ENCODE measurements at places on chromosomes 2 and 18. TPM values are rescaled to one million over a fixed set of nuclear protein-coding genes. Genes with fewer than 3 reads are reported as not detected.

DNA sequence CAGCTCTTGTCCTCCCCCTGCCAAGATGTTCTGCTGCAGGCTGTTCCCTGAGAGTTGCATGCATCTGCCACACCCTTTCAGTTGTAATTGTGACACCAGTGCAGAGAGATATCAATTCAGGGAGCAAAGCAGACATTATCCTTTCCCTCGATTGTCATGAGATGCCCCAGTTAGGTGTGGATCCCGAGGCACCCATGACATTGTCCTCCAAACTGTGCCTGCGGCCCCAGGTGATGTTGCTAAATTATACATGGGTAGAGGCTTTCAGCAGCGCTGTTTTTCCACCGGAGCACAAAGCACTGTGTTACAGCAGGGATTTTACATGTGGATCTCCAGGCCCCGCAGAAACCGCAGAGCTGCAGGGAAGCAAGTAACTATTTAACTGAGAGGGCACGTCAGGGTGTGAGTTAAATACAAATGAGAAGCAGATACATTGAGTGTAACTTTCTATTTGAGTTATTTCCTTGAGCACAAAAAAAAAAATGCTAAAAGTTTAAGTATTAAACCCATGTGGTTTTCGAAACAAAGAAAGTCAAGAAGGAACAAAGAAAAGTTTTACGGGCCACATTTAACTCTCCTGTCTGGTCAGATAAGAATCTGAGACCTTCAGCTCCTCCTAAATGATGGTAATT is 90.3 kb upstream of the BCL2L11 start:
- H3K4me1 ChIP-seq = no peaks in the 10 kb centered on the region
- no peak overlapping the region for H3K4me3 ChIP-seq
- H3K27ac ChIP-seq = no peak overlapping the region
- peaks cover 25% of the 10 kb centered on the region for H3K27me3 ChIP-seq

DNA sequence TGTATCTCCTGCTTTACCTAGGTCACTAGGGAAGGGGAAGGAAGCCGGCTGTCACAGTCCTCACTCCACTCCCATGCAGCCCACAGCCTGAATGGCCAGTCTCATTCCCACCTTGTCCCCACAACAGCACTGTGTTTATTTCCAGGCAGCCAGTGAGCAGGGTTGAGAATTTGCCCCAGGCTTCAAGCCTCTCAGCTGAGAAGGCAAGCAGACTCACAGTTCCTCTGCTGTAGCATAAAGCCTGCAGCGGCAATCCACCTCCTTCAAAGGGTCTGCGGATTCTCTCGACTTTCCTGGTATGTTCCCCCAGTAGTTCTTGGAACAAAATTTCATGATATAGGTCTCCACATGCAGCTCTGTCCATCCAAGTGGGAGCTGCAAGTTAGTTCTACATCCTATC is 262.9 kb upstream of the GULP1 start:
- no peaks in the 10 kb centered on the region for H3K36me3 ChIP-seq
- H3K4me3 ChIP-seq = no peak overlapping the region
- H3K27me3 ChIP-seq = no peaks in the 10 kb centered on the region

GRCh38 chr2:18445433-18446320 is 114.8 kb downstream of the RDH14 start:
- H3K27me3 ChIP-seq = no peaks in the 10 kb centered on the region
- no peaks in the 10 kb centered on the region for H3K4me1 ChIP-seq
- DNase-seq = no peak
- H3K4me3 ChIP-seq = no peak overlapping the region
- no peaks in the 10 kb centered on the region for H3K36me3 ChIP-seq
- no peak overlapping the region for H3K27ac ChIP-seq

DNA sequence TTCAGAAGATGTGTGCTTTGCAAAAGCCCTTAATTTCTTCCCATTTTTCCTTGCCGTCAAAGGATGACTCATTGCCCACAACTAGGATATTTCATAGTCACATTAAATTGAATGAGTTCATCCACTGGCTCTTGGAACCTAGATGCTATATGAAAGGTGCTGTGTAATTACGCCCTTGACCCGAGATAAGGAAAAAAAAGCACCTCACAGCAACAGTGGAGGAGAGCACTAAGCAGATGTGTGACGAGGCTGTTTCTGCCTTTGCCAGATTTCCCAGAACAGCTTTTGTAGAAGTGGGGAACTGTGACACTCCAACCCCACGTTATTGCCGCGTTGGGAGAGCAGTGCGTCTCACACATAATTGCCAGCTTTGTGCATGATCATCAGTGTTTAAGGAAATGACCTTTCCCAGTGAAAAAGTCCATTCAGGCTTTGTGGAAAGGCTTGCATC is 33.3 kb upstream of the TMEM87B start:
- H3K36me3 ChIP-seq = no peaks in the 10 kb centered on the region
- no peak overlapping the region for H3K4me3 ChIP-seq
- H3K4me1 ChIP-seq = peaks cover 13% of the 10 kb centered on the region
- H3K27ac ChIP-seq = peak overlapping the region; percentile 24
- no peaks in the 10 kb centered on the region for H3K27me3 ChIP-seq

DNA sequence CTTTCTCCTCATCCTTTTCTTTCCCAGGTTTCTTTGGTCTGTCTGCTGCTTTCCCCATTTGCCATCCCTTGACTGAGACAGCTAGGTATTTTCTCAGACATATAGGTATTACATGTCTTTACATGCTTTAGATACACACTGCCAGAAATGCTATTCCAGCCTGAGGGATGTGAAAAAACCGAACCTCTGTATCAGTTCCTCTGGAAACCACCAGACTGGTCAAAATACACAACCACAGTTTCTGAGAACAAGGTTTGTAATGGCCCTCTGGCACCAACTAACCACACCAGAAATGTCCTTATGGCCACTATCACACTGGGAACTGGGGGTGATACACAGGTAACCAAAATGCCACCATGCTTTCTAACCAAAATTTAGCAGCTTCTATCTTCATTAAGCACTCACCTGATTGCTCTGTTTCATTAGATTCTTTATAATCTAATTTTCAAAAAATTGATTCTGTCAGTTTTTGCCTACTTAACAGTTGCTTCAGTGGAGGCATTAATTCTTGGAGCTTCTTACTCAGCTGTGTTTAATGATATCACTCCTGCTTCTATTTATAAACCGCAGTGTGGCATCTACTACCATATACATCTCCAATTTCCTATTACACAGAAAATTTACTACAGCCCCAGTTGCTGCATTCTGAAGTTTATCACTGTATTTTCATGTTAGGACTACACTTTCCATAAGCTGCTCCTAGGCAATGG is 243.5 kb downstream of the WDPCP start:
- no peak overlapping the region for H3K4me3 ChIP-seq
- H3K4me1 ChIP-seq = no peaks in the 10 kb centered on the region
- DNase-seq = no peak
- no peaks in the 10 kb centered on the region for H3K36me3 ChIP-seq
- H3K27ac ChIP-seq = no peak overlapping the region
- H3K27me3 ChIP-seq = no peaks in the 10 kb centered on the region

DNA sequence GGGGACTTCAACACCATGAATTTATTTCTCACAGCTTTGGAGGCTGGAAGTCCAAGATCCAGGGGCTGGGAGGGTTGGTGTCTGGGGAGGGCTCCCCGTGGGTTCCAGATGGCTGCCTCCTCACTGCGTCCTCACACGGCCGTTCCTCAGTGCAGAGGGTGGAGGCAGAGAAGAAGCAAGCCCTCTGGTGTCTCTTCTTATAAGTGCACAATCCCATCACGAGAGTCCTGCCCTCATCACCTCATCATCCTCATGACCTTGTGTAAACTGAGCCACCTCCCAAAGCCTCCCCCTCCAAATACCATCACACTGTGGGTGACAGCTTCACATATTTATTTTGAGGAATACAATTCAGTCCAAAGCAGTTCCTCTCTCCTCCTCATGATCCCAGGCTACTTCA is 26.3 kb downstream of the TMEM163 start:
- H3K4me3 ChIP-seq = no peak overlapping the region
- H3K27ac ChIP-seq = no peak overlapping the region
- H3K36me3 ChIP-seq = no peaks in the 10 kb centered on the region
- peaks cover 2% of the 10 kb centered on the region for H3K27me3 ChIP-seq

GRCh38 chr2:148110184-148110583 is 89.3 kb downstream of the MBD5 start:
- H3K27me3 ChIP-seq = no peaks in the 10 kb centered on the region
- DNase-seq = no peak
- H3K36me3 ChIP-seq = no peaks in the 10 kb centered on the region
- H3K4me3 ChIP-seq = no peak overlapping the region
- H3K4me1 ChIP-seq = no peaks in the 10 kb centered on the region

GRCh38 chr2:95042472-95043271 is 17.2 kb downstream of the MAL start:
- no peak overlapping the region for H3K4me3 ChIP-seq
- no peaks in the 10 kb centered on the region for H3K4me1 ChIP-seq
- DNase-seq = no peak
- H3K27me3 ChIP-seq = peaks cover 6% of the 10 kb centered on the region
- no peak overlapping the region for H3K27ac ChIP-seq
- H3K36me3 ChIP-seq = no peaks in the 10 kb centered on the region

DNA sequence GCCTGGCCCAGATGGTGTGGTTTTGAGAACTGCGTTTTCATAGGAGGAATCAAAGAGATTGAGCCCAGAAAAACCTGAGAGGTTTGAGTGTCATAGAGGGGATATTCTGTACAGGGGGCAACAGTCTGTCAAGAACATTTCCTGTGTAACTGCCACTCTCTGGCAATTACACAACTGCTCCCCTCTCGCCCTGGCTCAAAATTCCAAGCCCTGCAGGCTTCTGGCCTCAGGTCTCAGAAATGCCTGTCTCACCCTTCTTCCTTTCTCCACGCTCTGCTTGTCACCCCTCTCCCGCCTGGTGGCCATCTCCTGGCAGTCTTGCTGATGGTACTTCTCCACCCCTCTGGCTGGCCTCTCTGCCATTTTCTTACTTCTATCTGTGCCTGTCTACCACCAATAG is 4.0 kb downstream of the VAMP5 start:
- peaks cover 43% of the 10 kb centered on the region for H3K4me1 ChIP-seq
- H3K27me3 ChIP-seq = no peaks in the 10 kb centered on the region
- peaks cover 13% of the 10 kb centered on the region for H3K36me3 ChIP-seq
- H3K4me3 ChIP-seq = no peak overlapping the region
- H3K27ac ChIP-seq = no peak overlapping the region

- DNase-seq = no peak
- H3K36me3 ChIP-seq = peaks cover 82% of the 10 kb centered on the region
- no peak overlapping the region for H3K27ac ChIP-seq
- H3K4me3 ChIP-seq = no peak overlapping the region
- no peaks in the 10 kb centered on the region for H3K27me3 ChIP-seq
- H3K4me1 ChIP-seq = no peaks in the 10 kb centered on the region
Observed at GRCh38 chr2:181916726-181917718, 25.5 kb downstream of the ITPRID2 start.

DNA sequence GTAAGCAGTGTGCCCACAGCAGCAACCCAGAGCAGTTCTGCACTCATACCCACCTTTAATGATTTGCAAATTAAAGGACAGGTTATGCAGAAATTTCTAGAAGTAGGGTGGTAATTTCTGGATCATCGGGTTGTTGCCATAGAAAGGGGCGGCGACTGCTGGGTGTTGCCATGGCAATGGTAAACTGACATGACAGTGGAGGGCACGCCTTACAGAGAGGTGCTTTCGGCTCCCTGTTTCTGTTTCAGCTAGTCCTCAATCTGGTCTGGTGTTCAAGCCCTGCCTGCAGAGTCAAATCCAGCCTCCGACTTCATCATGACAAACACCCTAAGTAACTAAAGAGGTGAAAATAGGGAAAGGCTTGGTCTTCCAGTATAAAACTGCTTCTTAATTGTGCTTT is 667.7 kb downstream of the SOCS6 start:
- H3K27me3 ChIP-seq = no peaks in the 10 kb centered on the region
- DNase-seq = no peak
- no peaks in the 10 kb centered on the region for H3K36me3 ChIP-seq
- H3K4me3 ChIP-seq = no peak overlapping the region
- H3K27ac ChIP-seq = no peak overlapping the region
- no peaks in the 10 kb centered on the region for H3K4me1 ChIP-seq

- H3K36me3 ChIP-seq = no peaks in the 10 kb centered on the region
- no peaks in the 10 kb centered on the region for H3K4me1 ChIP-seq
- H3K4me3 ChIP-seq = no peak overlapping the region
- peaks cover 2% of the 10 kb centered on the region for H3K27me3 ChIP-seq
- no peak overlapping the region for H3K27ac ChIP-seq
- no peak for DNase-seq
Observed at GRCh38 chr2:15040429-15041084, 408.0 kb downstream of the LRATD1 start.

DNA sequence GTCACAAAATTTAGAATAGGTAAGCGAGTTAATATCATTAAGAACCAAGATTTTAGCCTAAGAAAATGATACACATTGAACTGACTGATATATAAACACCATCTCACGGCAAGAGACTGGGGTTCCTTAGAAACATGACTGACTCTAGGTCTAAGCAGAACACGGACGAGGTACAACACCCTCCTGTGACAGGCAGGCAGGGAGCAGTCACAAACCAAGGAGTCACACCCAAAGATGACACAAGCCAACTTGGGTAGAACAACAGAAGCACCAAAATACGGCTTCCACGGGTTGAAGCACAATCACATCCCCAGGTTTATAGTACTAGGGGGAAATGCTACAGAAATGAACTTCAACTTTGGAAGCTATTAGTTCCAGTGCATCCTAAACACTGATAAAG is 24.3 kb downstream of the HDLBP start:
- no peak overlapping the region for H3K4me3 ChIP-seq
- H3K36me3 ChIP-seq = peaks cover 21% of the 10 kb centered on the region
- H3K27me3 ChIP-seq = no peaks in the 10 kb centered on the region
- no peaks in the 10 kb centered on the region for H3K4me1 ChIP-seq
- H3K27ac ChIP-seq = no peak overlapping the region
- no peak for DNase-seq

GRCh38 chr2:118223992-118224894 is 136.0 kb downstream of the INSIG2 start:
- H3K36me3 ChIP-seq = no peaks in the 10 kb centered on the region
- H3K27ac ChIP-seq = no peak overlapping the region
- DNase-seq = no peak
- no peaks in the 10 kb centered on the region for H3K4me1 ChIP-seq

GRCh38 chr18:75247611-75248421 is 37.2 kb downstream of the TSHZ1 start:
- no peaks in the 10 kb centered on the region for H3K36me3 ChIP-seq
- H3K4me3 ChIP-seq = no peak overlapping the region
- peaks cover 11% of the 10 kb centered on the region for H3K4me1 ChIP-seq
- no peak for DNase-seq
- no peak overlapping the region for H3K27ac ChIP-seq

GRCh38 chr2:240187989-240188590 is 47.6 kb upstream of the OTOS start:
- no peak for DNase-seq
- H3K36me3 ChIP-seq = no peaks in the 10 kb centered on the region
- H3K4me1 ChIP-seq = no peaks in the 10 kb centered on the region
- peaks cover 37% of the 10 kb centered on the region for H3K27me3 ChIP-seq
- H3K27ac ChIP-seq = no peak overlapping the region

GRCh38 chr2:48356701-48357325 is 173.1 kb upstream of the STON1 start:
- peaks cover 10% of the 10 kb centered on the region for H3K4me1 ChIP-seq
- peak overlapping the region; percentile 53 for H3K27ac ChIP-seq
- no peak overlapping the region for H3K4me3 ChIP-seq

Gene SLC11A1
- 1.6 TPM for total RNA-seq

Gene WNT6
- total RNA-seq = not detected

Gene ALKAL2
- not detected for total RNA-seq

Gene SERPINB2
- total RNA-seq = not detected

All from K562 (cell line).